ENCODE measurements at places on chromosomes 6 and 20.

DNA sequence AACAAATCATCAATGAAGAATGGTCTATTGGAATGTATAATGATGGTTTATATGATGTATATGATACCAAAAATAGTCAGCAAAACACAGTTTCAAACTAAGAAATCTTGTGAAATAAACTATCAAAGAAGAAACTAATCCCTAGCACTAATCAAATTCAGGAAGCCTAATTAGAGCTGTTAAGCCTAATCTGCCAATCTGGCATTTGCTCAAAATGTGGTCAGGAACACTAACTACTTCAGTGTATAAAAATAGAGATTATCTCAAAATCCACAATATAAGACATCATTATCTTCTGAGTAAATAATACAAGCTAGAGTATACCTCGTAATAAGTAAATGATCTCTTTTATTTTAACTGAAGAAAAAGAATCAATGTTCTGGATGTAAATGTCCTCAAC, 12.8 kb upstream of the AKAP7 start:
- no peak for DNase-seq

DNA sequence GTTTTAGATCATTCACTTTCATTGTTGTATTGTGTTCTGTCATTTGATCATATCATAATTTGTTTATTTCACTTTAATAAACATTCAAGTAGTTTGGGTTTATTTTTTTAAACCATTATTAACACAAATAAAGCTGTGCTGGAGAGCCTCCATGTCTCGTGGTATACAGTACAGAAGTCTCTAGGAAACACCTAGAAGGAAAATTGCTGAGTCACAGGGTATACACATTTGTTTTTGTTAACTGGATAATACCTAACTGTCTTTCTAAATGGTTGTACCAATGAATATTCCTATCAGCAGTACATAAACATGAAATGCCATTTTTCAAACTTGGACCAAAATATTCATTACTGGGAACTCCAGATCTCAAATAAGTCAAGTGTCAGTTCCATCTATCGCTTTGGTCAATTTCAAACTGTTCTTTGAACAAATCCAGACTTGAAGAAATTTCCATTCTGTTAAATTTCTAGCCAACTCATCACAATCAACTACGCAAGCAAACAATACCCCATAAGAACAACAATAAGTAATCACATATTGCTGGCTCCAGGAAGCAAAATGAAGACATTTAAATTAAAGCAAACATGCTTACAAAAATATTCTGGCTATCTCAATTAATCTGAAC, 138.1 kb downstream of the ATXN1 start:
- no peak for DNase-seq

GRCh38 chr6:165819394-165819793, 156.4 kb upstream of the PDE10A start:
- DNase-seq, result no peak

DNA sequence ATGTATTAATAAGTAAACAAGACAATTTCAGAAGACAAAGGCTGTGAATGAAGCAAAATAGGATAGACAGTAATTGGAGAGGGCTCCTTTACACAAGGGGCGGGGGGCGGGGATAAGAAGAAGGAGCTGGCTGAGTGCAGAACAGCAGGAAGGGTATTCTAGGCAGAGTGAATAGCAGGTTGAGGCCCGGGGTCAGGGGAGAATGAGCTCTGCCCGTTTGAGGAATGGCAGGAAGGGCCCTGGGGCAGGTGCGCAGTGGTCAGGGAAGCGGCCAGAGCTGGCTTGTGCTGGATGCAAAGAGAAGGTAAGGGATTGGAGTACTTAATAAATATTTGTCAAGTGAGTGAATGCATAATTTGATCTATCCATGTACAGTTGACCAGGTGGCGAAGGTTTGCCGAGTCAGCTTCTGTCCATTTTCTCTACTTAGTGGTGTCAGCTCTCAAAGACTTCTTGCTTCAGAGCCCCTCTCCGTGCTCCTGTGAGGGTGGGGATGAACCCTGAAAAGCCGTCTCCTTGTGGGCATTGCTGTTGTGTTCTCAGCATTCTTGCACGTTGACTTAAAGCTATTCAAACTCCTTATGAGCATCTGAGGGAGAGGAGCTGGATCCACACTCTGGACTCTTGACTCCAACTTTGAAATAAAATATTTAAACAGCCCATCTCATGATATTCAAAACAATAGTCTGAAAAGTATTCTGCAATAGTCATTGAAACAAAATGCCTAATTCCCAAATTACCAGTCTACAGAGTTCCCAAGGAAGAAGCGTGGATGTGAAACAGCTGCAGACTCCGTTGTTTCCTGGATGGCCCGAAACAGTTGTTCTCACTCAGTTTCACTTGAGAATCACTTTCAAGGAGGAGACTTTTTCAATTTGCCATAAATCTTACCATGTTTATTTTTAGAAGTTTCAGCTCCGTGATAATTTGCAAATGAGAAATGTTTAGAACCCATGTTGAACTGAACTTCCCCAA, 105.1 kb downstream of the EDN3 start:
- DNase-seq, result no peak

All from MM.1S (cell line).